Ecto neural progenitor cell (in vitro differentiated cells): ENCODE measurements at places on chromosomes 5 and 9.

GRCh38 chr5:131394128-131394527 lies 130.3 kb downstream of the CDC42SE2 start:
- DNase-seq: no peak

GRCh38 chr5:135435467-135436330 lies 11.4 kb downstream of the DCANP1 start:
- peak; percentile 37 for DNase-seq

- DNase-seq: no peak
These were observed 157.9 kb downstream of the KDM4C start for GRCh38 chr9:6915635-6916034.

GRCh38 chr9:86217076-86217755 lies 42.2 kb downstream of the C9orf153 start:
- no peak for DNase-seq

DNA sequence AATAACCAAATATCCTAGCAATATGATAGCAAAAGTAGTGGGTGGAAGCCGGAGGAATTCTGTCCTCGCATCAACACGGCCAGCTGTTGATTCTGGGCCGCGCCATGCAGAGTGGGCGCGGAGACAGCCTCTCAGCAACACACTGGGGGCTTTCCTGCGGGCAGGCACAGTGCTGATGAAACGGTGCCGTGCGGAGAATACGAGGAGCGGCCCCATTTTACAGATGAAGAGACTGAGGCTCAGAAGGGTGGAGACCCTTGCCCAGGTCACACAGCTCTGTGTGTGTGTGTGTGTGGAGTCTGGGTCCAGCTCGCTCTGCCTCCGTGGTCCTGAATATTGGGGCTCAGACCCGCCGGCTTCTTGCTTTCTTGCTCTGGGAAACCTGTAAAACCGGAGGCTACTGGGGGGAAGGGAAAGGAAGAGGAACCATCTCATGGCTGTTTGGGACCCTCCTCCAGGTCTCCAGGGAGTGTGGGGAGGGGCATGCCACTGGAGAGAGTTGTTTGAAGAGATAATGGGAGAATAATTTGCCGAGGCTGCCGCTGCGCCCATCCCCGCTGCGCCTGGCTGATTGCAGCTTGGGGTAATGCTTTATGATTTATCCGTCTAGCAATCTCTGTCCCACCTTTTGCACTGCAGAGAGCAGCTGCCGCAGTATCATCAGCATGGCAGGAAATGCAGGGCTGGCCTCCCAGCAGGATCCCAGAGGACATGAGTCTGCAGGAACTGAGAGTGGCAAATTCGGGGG lies 36.6 kb downstream of the NCS1 start:
- no peak for DNase-seq
